Smooth muscle cell of trachea (primary cell): ENCODE measurements at places on chromosomes 2 and 18. TPM values are rescaled to one million over a fixed set of nuclear protein-coding genes. Genes with fewer than 3 reads are reported as not detected.

The CARF gene
- total RNA-seq: 7.3 and 7.6 TPM in 2 replicates

The DARS1 gene
- 93.5 and 122 TPM in 2 replicates for total RNA-seq

The FBXO15 gene
- 1.2 and 1.5 TPM in 2 replicates for total RNA-seq

The RFTN2 gene
- total RNA-seq: 3.6 and 4.0 TPM in 2 replicates

The UCN gene
- 1.5 and 1.8 TPM in 2 replicates for total RNA-seq

The CERS6 gene
- 11.6 and 15.9 TPM in 2 replicates for total RNA-seq

The CCL20 gene
- 2.2 TPM in 1 of 2 replicates, not detected in the other for total RNA-seq

The EIF4E2 gene
- total RNA-seq: 75.9 and 101 TPM in 2 replicates

The DNAJC5G gene
- not detected in 2 replicates for total RNA-seq

The CCDC178 gene
- total RNA-seq: 0.29 and 0.33 TPM in 2 replicates

The CCDC74A gene
- 9.0 and 12.7 TPM in 2 replicates for total RNA-seq

The MOGAT1 gene
- total RNA-seq: not detected in 2 replicates

The CCDC102B gene
- 18.2 and 51.8 TPM in 2 replicates for total RNA-seq

The TRABD2A gene
- total RNA-seq: 13.8 and 17.5 TPM in 2 replicates

The ATG16L1 gene
- 28.1 and 31.0 TPM in 2 replicates for total RNA-seq

The RBFA gene
- total RNA-seq: 23.7 and 29.4 TPM in 2 replicates

The CSRNP3 gene
- 2.8 and 3.0 TPM in 2 replicates for total RNA-seq

The RRM2 gene
- 5.3 and 34.2 TPM in 2 replicates for total RNA-seq

The VAMP8 gene
- total RNA-seq: 1.5 and 2.8 TPM in 2 replicates

The CCBE1 gene
- total RNA-seq: 69.0 and 69.4 TPM in 2 replicates

The RASGRP3 gene
- 1.3 and 1.5 TPM in 2 replicates for total RNA-seq

The TMEM200C gene
- total RNA-seq: under 0.01 and 0.17 TPM in 2 replicates

The ZEB2 gene
- total RNA-seq: 72.1 and 79.4 TPM in 2 replicates

The DSG4 gene
- total RNA-seq: not detected in 2 replicates

The APLF gene
- 3.8 and 5.8 TPM in 2 replicates for total RNA-seq

The CDH2 gene
- total RNA-seq: 6.3 and 6.8 TPM in 2 replicates

The SERPINB10 gene
- not detected in 2 replicates for total RNA-seq

The POTEI gene
- total RNA-seq: under 0.01 TPM in 1 of 2 replicates, not detected in the other

The KCNIP3 gene
- 2.9 and 3.6 TPM in 2 replicates for total RNA-seq

The ABCG8 gene
- total RNA-seq: not detected in 2 replicates

The CFC1 gene
- total RNA-seq: not detected in 2 replicates

The ANKRD30BL gene
- not detected in 2 replicates for total RNA-seq

The ARHGAP15 gene
- not detected in 2 replicates for total RNA-seq

The BMP10 gene
- total RNA-seq: not detected in 2 replicates

The ADGRF3 gene
- total RNA-seq: not detected in 2 replicates

The ZCCHC2 gene
- total RNA-seq: 5.8 and 9.6 TPM in 2 replicates

The SAG gene
- not detected in 2 replicates for total RNA-seq
